Aorta (tissue), 5 donors: ENCODE measurements at places on chromosomes 3 and 15.

DNA sequence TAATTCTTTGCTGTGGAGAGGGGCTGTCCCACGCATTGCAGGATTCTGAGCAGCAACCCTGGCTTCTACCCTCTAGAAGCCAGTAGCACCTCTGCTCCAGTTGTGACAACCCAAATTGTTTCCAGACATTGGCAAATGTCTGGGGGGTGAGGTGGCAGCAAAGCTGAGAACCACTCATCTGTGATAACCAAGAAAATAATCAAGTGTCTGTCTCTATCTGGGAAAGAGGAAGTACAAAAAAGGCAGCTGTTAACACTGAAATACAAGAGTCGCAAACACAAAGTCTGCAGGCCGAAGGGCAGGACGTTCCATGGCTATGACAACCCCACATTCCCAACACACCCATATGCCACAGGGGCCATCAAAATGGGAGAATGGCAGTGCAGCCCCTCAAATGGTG is 42.2 kb upstream of the GNB5 start:
- no peak for DNase-seq

DNA sequence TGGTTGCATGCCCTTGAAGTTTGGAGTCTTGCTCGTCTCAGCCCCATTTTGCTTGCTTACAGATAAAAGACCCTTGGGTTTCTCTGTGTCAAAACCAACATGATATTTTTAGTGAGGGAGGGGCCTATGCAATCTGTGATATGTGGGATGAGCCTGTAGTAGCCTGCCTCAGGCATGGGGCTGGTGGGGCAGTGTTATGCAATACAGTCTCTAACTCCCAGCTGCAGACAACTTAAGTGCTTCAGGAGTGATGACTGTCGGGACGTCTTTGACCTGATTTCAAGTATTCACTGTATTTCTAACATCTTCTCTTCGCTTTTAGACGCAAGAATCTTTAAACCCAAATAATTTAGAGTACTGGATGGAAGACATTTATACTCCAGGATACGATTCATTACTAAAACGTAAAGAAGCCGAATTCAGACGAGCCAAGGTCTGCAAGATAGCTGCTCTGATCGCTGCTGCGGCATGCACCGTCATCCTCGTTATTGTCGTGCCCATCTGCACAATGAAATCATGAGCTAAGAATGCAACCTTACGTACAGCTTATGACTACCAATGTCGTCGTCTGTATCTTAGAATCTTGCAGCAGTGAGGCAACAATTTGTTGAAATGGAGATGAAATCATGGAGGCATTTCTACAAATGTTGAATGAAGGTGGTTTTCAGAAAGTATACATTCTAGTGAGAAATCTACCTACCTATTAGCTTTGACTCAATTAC is 35.9 kb downstream of the MINAR1 start:
- DNase-seq = no peak

DNA sequence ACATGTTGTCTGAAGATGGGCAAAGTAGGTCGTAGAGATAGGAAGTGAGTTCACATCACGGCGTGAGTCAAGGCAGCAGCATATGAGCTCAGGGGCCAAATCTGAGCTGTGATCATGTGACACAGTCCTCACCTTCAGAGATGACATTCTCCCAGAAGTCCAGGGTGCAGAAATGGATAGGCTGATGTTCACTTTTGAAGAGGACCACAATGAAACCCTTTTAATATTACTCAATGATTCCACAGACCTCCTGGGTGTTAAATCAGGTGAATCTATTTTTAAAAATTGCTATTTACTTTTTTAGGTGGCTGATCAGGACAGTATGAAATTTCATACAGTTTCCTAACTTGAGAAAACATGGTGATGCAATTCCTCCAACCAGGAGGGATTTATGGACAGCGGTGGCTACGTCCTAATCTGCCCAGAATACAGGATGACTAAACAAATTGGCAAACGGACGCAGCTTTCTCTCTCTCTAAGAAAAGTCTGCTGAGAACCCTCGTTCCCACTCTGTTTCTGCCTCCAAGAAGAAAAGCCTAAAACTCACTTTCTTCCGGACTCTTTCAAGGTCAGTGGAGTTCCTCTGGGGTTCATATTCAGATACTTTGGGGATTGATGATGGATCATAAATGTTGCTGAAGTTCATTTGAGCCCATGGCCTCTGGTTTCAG is 34.4 kb downstream of the B3GNT5 start:
- DNase-seq = no peak

- no peak for DNase-seq
Measured at GRCh38 chr3:149553781-149554451, 79.4 kb downstream of the TM4SF4 start.

- peak; percentile 80 for DNase-seq
Measured at GRCh38 chr3:49903451-49904424, at the start of gene MST1R. TSS of gene MST1R (minus strand) at chr3:49903873. CDS start at chr3:49903609, 264 bp downstream.

DNA sequence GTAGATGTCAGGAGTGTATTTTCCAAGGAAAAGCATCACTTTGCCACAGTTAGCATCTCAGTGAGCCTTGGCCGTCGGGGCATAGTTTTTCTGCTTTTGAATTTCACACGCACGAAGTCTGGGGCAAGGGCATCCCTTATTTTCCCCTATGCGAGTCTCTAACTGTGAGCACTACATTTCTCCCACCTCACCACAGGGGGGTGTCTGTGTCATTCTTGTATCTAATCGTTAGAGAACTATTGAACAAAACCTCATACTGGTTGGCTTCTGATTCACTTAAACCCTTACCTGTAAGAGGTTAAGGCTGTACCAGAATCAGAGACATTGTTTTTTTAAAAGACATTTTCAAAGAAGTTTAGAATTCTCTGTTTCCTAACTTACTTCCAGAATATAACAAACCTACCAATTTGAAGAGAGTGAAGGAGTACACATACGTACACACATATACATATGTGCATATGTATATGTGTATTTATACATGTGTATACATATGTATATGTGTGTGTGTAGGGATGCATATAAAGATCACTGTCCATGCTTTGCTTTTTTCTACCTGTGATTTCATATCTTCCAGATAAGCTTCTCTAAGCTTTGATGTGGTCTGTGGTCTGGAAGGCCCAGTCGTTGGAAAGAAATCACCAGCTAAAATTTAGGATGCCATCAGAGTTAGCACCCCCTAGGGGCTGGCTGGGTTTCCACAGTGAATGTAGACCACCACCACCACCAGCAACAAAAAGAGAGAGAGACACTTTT is 49.4 kb downstream of the MYZAP start:
- DNase-seq = no peak

- no peak for DNase-seq
Measured at GRCh38 chr15:85691350-85692240, 103.1 kb downstream of the KLHL25 start.

DNA sequence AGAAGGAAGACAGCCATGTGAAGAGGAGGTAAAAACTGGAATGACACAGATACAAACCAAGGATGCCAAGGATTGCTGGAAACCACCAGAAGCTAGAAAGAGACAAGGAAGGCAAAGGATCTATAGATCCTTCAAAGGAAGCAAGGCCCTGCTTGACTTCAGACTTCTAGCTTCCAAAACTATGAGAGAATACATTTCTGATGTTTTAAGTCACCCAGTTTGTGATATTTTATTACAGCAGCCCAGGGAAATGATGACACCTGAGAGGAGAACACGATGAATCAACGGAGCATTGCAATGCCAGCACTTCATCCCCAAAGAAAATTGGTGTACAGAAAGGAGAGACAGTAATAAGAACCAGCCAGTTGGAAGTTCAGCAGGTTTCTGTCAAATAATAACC is 116.3 kb downstream of the MAGI1 start:
- no peak for DNase-seq

DNA sequence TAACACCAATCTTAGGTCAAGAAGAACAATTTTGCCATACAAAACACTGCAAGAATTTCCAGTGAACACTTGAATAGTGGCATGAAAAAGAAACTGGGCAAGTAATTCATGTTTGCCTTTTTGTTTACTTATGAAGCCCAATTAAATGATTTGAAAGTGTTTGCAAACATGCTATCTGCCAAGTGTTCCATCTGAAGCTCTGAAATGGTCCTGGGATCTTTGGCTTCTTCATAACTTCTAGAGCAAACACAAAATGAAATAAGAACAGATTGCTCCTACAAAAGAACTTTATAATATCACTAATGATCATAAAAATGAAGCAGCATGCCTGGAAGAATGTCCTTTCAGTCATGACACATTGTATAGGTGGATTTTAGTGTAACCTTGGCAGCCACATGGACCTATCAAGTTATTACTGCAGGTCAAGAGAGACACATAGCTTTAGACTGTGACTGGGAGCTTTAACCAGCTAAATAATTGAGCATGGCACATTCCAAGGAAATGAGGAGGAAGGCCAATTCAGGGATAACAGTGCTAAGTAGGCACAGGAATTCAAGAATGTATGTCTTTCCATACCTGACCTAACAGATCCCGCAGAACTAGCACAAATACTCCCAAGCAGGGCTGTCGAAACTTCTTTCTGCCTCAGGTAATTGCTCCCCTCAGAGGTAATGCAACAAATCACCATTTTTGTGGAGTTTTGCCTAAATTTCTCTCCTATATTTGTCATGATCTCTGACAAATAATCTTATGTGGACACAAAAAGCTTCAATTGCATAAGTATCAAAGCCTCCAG is 144.6 kb downstream of the DUT start:
- DNase-seq = no peak

DNA sequence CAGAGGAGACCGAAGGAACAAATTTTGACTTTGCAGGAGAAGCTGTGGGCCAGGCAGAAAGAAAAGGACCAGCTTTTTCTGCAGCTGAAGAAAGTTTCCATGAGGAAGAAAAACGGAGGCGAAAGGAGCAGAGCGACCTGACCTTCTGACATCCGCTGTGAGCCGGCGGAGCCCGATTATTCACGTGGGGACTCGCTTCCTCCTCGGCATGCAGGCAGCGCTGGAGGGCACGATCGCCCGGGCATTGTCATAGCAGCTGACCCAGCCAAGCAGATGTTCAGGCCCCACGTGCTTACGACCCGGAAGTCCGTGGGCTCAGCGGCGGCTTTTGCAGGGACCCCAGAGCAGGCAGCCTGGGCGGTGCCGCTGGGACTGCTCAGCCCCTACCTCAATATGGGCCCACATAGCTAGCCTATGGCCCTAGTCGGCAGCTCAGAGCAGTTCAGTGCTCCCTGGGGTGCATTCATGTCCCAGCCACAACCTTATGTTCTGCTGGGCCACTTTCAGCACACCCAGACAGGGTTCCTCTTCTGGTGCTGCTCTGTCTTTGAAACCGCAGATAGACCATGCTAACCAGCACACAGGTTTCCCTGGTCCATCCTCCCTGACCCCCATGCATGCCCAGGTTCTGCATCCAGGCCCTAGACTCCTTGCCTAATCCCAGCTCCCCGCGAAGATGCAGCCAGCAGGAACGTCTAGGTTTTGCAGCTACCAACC is 10.5 kb upstream of the EIF4A2 start:
- peak; percentile 93 for DNase-seq

- DNase-seq = no peak
Measured at GRCh38 chr15:99009741-99010330, 2.2 kb upstream of the PGPEP1L start.

GRCh38 chr3:17643691-17644090 is 98.7 kb downstream of the TBC1D5 start:
- DNase-seq = no peak

- no peak for DNase-seq
Measured at GRCh38 chr3:76131396-76132153, 346.2 kb upstream of the ZNF717 start.

- DNase-seq = no peak
Measured at GRCh38 chr3:142586803-142587406, 8.4 kb upstream of the ATR start.

- no peak for DNase-seq
Measured at GRCh38 chr3:54235998-54236397, 113.6 kb downstream of the CACNA2D3 start.

GRCh38 chr3:52022323-52023100 is 26.8 kb upstream of the RPL29 start:
- peak; percentile 85 for DNase-seq

- no peak for DNase-seq
Measured at GRCh38 chr15:67548862-67549651, 6.6 kb downstream of the MAP2K5 start.

DNA sequence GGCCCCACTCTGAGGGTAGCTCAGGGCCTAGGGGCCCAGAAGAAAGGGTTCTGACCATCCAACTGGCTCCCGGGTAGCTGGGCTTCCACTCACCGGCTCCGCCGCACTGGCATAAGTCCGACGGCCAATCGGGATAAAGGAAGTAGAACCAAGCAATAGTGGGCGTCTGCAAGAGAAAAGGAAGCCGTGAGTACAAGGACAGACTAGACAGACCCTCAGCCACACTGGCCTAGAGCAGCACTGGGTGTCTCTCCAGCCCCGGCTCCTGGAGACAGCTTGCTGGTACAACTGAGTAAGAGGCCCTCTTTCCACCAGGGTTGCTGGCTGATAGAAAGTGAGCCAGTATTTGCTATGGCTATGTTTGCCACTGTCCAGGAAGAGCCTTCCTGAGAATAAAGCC is 22.4 kb downstream of the BDH1 start:
- no peak for DNase-seq

- DNase-seq = no peak
Measured at GRCh38 chr15:48494631-48495030, 150.9 kb downstream of the FBN1 start.

GRCh38 chr15:88179562-88179961 is 77.0 kb downstream of the NTRK3 start:
- no peak for DNase-seq

DNA sequence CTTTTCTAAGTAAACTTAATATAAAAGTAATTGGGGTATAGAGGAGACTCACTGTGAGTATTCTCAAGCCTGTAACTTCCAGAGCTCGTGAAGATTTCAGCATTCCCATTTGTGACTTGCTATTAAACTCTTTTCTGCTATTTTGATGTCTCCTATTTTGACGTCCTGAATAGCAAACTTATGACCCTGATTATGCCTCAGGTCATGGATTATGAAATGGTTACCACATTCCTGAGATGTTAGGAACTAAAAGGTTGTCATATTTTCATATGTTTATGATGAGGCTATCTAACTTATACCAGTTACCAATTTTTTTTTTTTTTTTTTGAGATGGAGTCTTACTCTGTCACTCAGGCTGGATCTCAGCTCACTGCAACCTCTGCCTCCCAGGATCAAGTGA is 105.5 kb downstream of the ATG7 start:
- DNase-seq = no peak

- no peak for DNase-seq
Measured at GRCh38 chr3:114687151-114687550, 393.3 kb downstream of the TIGIT start.

- no peak for DNase-seq
Measured at GRCh38 chr3:156480949-156481348, 74.0 kb downstream of the SSR3 start.

DNA sequence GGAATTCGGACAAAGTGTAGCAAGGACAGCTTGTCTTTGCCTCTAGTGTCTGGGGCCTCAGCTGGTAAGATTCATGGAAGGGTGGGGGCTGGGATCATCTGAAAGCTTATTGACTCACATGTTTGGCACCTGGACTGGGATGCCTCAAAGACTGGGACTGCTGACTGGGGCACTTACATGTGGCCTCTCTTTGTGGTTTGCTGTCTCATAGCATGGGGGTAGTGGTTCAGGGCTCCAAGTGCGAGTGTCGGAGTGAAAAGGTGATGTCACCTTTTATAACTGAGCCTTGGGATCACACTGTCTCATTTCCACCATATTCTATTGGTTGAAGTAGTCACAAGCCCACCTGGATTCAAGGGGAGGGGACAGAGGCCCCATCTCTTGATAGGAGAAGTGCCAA is 6.8 kb downstream of the MFSD1 start:
- DNase-seq = no peak
